ENCODE measurements at places on chromosomes 12 and 14.

GRCh38 chr14:98085751-98086150 lies 1186.2 kb downstream of the BCL11B start:
- DNase-seq, result no peak

- DNase-seq, result no peak
Observed at GRCh38 chr12:12503384-12504078, 59.1 kb downstream of the DUSP16 start.

DNA sequence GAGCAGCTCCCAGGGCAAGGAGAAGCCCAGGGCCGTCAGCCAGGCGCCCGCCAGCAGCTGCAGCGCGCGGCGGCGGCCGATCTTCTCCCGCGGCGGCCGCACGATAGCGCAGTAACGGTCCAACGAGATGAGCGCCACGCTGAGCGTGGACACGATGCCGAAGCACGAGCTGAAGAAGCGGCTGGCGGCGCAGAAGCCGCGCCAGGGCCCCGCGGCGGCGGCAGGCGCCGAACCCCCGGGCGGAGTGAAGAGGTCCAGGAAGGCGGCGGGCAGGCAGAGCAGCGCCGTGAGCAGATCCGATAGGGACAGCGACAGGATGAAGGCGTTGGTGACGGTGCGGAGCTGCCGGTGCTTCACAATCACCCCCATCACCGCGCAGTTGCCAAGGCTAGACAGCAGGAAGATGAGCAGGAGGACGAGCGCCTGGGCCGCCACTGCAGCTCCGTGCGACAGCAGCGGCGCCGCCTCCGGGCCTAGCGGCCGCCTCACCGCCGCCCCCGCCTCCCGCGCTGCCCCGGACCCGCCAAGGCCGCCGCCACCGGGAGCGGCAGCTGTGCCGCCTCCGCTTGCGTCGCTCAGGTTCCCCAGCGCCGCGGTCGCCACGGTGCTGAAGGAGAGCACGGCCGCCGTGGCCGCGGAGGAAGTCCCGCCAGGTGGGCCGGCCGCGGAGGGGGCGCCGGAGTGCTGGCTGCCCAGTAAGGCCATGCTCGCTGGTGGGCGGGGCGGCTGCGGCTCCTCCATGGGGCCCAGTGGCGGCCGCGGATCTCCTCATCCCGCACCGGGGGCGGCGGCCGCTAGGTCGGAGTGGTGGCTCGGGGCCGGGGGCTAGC lies 479 bp downstream of the GPR135 start:
- DNase-seq, result peak; percentile 55

DNA sequence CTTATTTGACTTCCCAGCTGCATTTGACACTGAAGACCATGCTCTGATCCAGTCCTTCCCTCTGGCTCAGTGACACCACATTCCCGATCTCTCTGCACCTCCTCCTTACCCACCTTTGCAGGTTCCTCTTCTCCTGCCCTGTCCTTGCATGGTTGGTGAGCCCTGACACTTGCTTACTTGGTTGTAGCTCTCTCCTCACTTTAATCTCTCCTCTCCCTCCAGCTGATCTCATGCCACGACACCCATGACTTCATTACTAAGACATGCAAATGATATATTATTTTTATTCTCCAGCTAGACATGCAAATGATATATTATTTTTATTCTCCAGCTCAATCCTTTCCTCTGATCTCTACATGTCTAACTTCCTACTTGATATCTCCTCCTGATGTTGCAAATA lies at the start of gene SERPINA9:
SERPINA9 (minus strand) TSS at position 175 of the 400 bp plus-strand sequence. CDS start 6,357 bp downstream, outside the sequence.
- no peak for DNase-seq

- DNase-seq, result no peak
Observed at GRCh38 chr12:89225401-89225800, 126.9 kb downstream of the DUSP6 start.

- DNase-seq, result no peak
Observed at GRCh38 chr14:24858052-24858451, 191.9 kb downstream of the STXBP6 start.
